ENCODE measurements at places on chromosomes 4 and X. TPM values are rescaled to one million over a fixed set of nuclear protein-coding genes. Genes with fewer than 3 reads are reported as not detected.
A peak's percentile ranks its signal among the peaks of the same experiment; 100 is the strongest.

DNA sequence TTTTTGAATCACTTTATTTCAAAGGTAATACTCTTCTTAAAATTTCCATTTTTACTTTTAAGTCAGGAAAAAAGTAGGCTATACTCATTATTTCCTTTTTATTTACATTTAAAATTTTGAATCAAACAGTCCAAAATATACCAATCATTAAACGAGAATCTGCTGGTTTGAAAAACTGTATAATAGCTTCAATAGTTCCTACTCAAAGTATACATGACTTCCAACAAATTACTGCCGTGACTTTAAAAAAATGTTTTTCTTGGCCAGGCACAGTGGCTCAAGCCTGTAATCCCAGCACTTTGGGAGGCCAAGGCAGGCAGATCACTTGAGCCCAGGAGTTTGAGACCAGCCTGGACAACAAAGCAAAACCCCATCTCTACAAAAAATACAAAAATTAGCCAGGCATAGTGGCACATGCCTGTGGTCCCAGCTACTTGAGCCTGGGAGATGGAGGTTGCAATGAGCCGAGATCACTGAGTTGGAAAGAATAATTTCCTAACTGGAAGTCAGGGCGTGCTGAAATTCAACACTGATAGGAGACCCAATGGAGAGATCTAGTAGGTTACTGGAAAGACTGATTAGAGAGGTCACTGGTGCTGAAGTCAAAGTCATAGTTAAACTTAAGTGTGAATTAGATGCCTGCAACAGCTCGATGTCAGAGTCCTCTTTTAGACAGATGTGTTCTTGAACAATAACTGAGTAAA lies 9.0 kb downstream of the KLHL8 start:
- H3K36me3 ChIP-seq, result no peaks in the 10 kb centered on the region
- DNase-seq, result no peak

- no peaks in the 10 kb centered on the region for H3K36me3 ChIP-seq
- H3K27me3 ChIP-seq, result no peaks in the 10 kb centered on the region
- H3K4me1 ChIP-seq, result no peaks in the 10 kb centered on the region
- no peak overlapping the region for H3K4me3 ChIP-seq
Measured at GRCh38 chr4:187309456-187309855, 585.8 kb upstream of the FAT1 start.

EFNB1 gene
- total RNA-seq, result 23.7 TPM

GRCh38 chr4:99811850-99812249 lies 4.8 kb upstream of the DAPP1 start:
- no peaks in the 10 kb centered on the region for H3K27me3 ChIP-seq
- no peaks in the 10 kb centered on the region for H3K36me3 ChIP-seq
- H3K4me1 ChIP-seq, result peaks cover 15% of the 10 kb centered on the region

CT45A5 gene
- not detected for total RNA-seq

DNA sequence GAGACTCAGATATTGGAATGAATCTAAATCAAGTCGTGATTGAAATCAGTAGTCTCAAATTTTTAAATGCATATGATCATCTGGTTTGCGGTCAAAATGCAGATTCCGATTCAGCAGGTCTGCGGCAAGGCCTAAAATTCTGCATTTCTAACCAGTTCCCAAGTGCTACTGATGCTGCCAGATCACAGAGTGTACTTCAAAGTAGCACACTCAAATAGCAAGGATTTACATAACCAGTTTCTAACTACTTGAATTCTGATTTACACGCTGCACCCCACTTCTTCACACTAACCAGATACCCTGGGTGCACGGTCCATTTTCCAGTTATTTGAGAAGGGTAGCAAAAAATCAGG lies 752 bp downstream of the MBTPS2 start:
- peak overlapping the region; percentile 87 for H3K27ac ChIP-seq
- peak overlapping the region; percentile 72 for H3K4me3 ChIP-seq
- no peaks in the 10 kb centered on the region for H3K27me3 ChIP-seq
- DNase-seq, result no peak
- peaks cover 4% of the 10 kb centered on the region for H3K4me1 ChIP-seq

- H3K36me3 ChIP-seq, result no peaks in the 10 kb centered on the region
- no peak overlapping the region for H3K4me3 ChIP-seq
- H3K27me3 ChIP-seq, result no peaks in the 10 kb centered on the region
- peak; percentile 72 for DNase-seq
- no peak overlapping the region for H3K27ac ChIP-seq
- no peaks in the 10 kb centered on the region for H3K4me1 ChIP-seq
Measured at GRCh38 chrX:63657821-63658220, 127.2 kb downstream of the ARHGEF9 start.

NOP14 gene
- total RNA-seq, result 21.9 TPM

CLGN gene
- total RNA-seq, result 0.30 TPM

GRCh38 chr4:7044137-7044930 lies 1.2 kb downstream of the TADA2B start:
- DNase-seq, result no peak
- H3K27me3 ChIP-seq, result no peaks in the 10 kb centered on the region
- H3K4me3 ChIP-seq, result peak overlapping the region; percentile 99
- no peaks in the 10 kb centered on the region for H3K36me3 ChIP-seq
- H3K4me1 ChIP-seq, result peaks cover 40% of the 10 kb centered on the region

- H3K36me3 ChIP-seq, result no peaks in the 10 kb centered on the region
- H3K4me1 ChIP-seq, result peaks cover 9% of the 10 kb centered on the region
- no peak overlapping the region for H3K27ac ChIP-seq
- no peak overlapping the region for H3K4me3 ChIP-seq
- DNase-seq, result no peak
Measured at GRCh38 chr4:52057196-52057595, 6.1 kb downstream of the SPATA18 start.

Data from upper lobe of left lung (tissue), 6 donors.